ENCODE measurements at places on chromosomes 2 and 18.

DNA sequence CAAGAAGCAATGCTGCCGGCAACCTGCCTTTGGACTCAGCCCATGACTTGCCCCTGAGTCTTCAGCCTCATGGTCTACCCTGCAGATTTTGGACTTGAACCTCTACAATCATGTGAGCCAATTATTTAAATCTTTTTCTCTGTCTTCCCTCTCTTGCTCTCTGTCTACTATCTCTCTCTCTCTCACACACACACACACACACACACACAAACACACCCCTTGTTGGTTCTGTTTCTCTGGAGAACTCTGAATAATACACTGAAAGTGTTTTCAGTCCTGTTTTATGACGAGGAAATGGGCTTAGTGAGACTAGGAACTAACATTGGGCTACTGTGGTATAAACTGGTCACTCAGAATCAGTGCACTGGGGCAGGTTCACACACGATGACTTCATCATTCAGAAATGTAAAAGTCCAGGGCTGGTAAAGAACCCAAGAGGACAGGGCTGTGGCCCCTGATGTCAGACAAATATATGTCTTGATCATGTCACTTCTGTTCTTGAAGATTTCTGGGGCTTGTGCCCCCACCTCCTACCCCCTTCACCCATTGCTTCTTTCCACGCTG is 266.1 kb upstream of the SIX2 start:
- DNase-seq: no peak

- DNase-seq: no peak
Observed at GRCh38 chr2:79758749-79759282, 246.0 kb downstream of the CTNNA2 start.

- peak; percentile 83 for DNase-seq
Observed at GRCh38 chr2:152421521-152422370, 86.8 kb downstream of the FMNL2 start.

GRCh38 chr2:43268066-43268953 is 41.9 kb upstream of the ZFP36L2 start:
- DNase-seq: no peak

- DNase-seq: no peak
Observed at GRCh38 chr2:173427887-173428668, 73.4 kb downstream of the CDCA7 start.

DNA sequence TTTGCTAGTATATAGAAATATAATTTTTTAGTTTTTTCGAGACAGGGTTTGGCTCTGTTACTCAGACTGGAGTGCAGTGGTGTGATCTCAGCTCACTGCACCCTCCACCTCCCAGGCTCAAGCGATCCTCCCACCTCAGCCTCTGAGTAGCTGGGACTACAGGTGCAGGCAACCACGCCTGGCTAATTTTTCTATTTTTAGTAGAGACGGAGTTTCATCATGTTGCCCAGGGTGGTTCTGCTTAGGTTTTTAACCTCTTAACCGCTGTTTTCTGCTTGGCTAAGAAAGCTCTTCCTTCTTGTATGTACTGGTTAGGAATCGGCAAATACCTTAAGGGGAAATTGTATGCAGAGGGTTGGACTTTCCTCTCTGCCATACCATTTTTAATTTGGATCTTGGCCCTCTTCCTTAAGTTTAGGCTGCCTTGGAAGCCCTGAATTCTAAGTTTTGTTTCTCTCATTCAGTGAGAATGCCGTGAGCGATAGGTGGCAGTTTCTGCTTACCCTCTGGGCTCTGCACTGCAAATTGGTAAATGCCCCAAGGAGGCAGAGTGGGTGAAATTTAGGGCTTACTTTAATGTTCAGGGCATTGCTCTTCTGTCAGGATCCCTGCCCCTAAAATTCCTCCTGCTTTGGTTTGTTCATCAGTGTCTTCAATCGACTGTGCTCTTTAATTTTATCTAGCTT is 32.3 kb downstream of the EML6 start:
- no peak for DNase-seq
